ENCODE measurements at places on chromosomes 13 and 19. TPM values are rescaled to one million over a fixed set of nuclear protein-coding genes. Genes with fewer than 3 reads are reported as not detected.

The TOMM40 gene
- total RNA-seq: 241 TPM

The PSG7 gene
- 0.16 TPM for total RNA-seq

The CACTIN gene
- total RNA-seq: 19.0 TPM

The KLK11 gene
- total RNA-seq: not detected

The PRRG2 gene
- total RNA-seq: 0.56 TPM

The SYT3 gene
- 0.46 TPM for total RNA-seq

The ERICH4 gene
- total RNA-seq: not detected

The KIR2DL4 gene
- total RNA-seq: not detected

The LNX2 gene
- 4.1 TPM for total RNA-seq

The TSSK6 gene
- total RNA-seq: 2.0 TPM

The ADAT3 gene
- 4.2 TPM for total RNA-seq

The ITGBL1 gene
- total RNA-seq: 1.8 TPM

The COX7A1 gene
- total RNA-seq: not detected

The CLEC17A gene
- not detected for total RNA-seq

The GIPC1 gene
- total RNA-seq: 91.4 TPM

The ZNF567 gene
- 8.5 TPM for total RNA-seq

The DPF1 gene
- total RNA-seq: 3.8 TPM

The TNNT1 gene
- total RNA-seq: 135 TPM

The FAM216B gene
- total RNA-seq: not detected

The PSG11 gene
- not detected for total RNA-seq

The OSCAR gene
- total RNA-seq: 0.27 TPM

The RNF17 gene
- not detected for total RNA-seq

The PCDH9 gene
- total RNA-seq: 6.9 TPM

The ZNF431 gene
- total RNA-seq: 4.5 TPM

The CEACAM21 gene
- total RNA-seq: not detected

The CGB5 gene
- 0.85 TPM for total RNA-seq

Data from A549 treated with Mapracorat at 1 μM for 4 hours (cell line).